Stimulated activated CD8-positive, alpha-beta memory T cell treated with anti-CD3 and anti-CD28 coated beads, Interleukin-15, amount 100 ng/mL, for 1 hour (primary cell): ENCODE measurements at places on chromosomes 6 and 20.

- DNase-seq: no peak
Measured at GRCh38 chr6:705047-705446, 12.1 kb upstream of the EXOC2 start.

- DNase-seq: no peak
Measured at GRCh38 chr20:63542696-63543095, 4.9 kb downstream of the SRMS start.

DNA sequence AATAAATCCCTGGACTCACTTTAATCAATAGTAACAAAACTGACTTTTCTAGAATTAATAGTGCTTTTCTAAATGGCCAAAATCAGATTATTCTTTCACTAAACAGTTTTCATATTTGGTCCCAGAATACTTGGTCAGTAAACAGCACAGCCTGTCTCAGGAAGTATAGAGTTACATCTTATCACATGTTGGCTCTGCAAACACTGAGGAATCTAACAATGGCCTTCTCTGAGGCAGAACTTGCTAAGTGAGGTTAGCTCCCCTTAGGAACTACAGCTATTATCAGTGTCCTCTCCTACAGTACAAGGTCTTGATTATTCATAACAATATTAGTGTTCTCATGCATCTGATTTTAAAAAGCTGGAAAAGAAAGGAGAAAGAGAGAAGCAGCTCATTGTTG is 1622.8 kb downstream of the HACE1 start:
- no peak for DNase-seq

GRCh38 chr6:81985191-81985590 is 232.7 kb upstream of the TENT5A start:
- no peak for DNase-seq
